NCI-H774 (cell line): ENCODE measurements at places on chromosomes 5 and 9.

GRCh38 chr9:84137968-84138367 is 157.4 kb downstream of the RMI1 start:
- DNase-seq = no peak

- no peak for DNase-seq
These were observed 119.3 kb downstream of the RPS23 start for GRCh38 chr5:82158755-82159413.

DNA sequence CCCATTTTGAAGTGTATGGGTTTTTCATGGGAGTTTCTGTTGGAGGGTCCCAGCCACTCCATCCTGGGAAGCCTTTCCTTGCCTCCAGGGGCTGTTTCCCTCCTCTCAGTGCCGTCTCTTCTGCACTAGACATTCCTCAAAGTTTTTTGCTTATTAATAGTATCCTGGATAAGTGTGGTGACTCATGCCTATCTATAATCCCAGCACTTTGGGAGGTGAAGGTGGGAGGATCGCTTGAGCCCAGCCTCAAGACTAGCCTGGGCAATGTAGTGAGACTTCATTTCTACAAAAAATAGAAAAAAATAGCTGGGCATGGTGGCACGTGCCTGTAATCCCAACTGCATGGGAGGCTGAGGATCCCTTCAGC is 43.1 kb downstream of the RALGPS1 start:
- no peak for DNase-seq

- no peak for DNase-seq
These were observed 76.3 kb upstream of the TNC start for GRCh38 chr9:115194216-115194615.

- DNase-seq = no peak
These were observed 104.4 kb upstream of the FCN2 start for GRCh38 chr9:134776080-134776796.

DNA sequence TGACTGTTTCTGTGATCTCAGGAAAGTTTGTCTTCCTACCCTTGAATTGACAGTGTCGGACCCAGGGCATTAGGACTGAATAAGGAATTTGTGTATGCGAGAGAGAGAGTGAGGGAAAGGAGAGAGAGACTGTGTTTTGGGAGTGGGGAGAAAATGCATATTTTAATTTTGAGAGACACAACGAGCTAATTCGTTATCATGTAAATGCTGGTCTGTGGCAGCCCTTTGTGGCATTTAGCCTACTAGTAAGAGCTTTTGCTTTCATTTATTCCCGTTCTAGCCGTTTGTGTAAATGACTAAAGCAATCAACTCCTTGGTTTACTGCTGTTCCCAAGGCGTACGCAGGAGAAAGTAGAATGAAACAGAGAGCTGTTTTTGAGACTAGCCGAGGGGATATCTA is 79.8 kb upstream of the MAMDC2 start:
- DNase-seq = no peak

GRCh38 chr9:124812441-124812876 is 35.5 kb downstream of the OLFML2A start:
- DNase-seq = no peak

DNA sequence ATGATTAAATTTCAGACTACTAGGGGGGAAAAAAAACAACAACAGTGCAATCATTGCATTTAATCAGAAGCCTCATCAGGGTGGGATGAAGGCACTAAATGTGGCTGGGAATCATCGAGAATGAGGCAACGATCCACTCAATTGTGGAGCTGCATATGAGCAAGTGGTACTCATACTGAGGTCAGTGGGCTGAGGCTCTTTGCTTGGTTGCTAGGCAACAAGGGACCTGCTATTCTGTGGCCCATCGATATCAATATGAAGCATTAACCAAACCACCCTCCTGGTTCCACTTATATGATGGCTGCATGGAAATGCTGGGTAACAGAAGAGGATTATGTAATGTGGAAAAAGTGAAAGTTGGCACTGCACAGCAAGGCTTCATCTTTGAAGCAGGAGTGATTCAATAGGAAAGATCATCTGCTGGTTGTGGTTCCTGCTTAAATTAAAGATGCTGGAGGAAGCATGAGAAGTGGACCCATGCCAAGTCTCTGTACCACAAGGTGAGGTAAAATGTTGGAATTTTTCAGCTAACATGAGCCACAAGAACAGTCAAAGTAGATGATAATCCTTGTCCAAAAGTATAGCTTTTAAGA is 159.8 kb upstream of the HMHB1 start:
- no peak for DNase-seq

DNA sequence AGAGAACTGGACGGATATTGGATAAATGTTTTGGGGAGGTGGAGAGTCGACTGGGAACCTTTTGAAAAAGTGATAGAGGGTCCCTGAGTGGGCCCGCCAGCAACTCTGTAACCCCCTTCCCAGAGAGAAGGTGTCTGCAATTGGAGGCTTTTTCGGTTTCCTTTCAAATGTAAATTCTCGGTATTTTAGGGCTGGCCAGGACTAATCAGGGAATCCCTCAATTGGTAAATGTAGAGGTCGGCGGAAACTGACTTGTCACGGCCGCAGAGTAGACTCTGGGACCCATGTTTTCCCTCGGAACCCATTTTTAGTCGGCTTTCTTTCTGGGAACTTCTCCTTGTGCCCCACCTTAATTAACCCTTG is 524 bp downstream of the CCNB1 start:
- DNase-seq = no peak

DNA sequence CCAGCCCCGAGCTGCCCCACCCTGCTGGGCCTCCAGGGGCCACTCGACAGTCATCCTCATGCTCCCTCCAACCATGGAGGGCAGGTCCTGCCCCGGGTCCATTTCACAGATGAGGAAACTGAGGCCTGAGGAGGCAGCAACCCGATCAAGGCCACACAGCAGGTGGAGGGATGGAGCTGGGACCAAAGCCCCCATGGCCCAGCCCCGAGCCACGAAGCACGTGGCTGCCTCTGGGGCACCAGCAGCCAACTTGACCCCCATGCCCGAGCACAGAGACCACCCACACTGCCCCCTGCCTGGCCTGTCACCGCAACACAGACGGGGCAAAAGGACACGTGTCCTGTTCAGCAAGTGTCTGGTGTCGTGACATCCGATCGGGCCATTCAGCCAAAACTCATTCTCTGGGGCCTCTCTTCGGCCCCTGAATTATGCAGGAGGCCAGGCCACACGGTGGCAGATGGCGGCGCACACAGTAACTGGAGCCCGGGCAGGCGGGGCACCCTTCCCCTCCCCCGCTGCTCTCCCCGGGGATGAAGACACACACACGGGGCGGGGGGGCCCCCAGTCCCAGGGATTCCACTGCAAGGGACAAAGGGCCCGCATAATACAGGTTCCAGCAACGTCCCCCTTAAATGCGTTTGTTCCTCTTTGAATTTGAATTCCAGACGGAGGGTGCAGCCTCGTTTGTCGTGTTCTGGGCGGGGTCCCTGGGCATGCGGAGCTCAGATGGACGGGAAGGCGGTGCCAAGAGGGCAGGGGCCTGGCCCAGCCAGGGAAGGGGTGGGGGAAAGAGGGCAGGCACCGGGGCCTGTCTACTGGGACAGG is 29.4 kb upstream of the TMEM250 start:
- no peak for DNase-seq

DNA sequence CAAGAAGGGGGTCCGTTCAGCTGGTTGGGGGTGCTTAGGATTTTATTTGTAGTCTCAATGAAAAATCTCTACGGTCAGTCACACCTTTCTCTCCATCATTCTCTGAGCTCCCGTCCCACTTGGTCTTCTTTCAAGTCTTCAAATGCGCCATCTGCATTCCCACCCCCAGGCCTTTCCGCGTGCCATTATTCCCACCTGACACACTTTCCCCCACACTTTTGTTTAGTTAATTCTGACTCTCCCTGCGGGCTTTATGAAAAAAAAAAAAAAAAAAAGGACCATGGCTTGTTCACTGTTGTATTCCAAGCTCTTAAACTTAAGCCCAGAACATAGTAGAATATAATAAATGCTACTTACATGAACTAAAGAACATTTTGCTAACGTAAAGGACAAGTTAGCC is 11.7 kb upstream of the OR5C1 start:
- no peak for DNase-seq

- no peak for DNase-seq
These were observed 81.9 kb downstream of the ADAMTS12 start for GRCh38 chr5:33809936-33810335.

DNA sequence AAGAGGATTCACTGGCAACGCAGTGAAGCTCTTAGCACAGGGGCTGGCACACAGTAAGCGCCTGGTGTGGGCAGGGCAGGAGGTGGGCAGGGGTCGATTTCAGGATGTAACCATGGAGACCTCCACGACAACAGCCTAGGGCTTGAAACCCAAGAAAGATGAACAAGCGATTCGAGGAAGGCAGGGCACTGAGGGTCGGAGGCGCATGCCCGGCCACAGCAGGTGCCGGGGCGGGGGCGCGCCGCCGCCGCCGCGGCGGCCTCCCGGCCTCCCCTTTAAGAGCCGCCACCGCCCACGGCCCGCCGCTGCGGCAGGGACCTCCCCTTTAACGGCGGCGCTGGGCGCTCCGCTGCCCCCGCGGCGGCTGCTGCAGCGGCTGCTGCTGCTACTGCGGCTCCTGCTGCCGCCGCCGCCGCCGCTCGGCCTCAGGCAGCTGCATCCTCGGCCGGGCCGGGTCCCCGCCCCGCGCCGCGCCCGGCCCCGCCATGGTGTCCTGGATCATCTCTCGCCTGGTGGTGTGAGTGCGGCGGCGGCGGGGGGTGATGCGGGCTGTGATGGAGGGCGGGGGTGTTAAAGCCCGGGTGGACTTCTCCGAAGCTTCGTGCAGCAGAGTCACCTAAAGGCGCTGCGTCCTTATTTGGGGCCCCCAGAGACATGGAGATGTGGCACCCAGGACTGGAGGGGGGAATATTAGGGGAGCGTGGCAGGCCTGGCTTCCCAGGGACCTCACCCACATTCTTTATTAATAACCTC is at the start of gene REEP2:
Gene REEP2, plus strand, starts transcription at position 334 of the 753 bp plus-strand sequence. Its CDS starts 152 bp downstream, at position 486.
- peak; percentile 61 for DNase-seq

DNA sequence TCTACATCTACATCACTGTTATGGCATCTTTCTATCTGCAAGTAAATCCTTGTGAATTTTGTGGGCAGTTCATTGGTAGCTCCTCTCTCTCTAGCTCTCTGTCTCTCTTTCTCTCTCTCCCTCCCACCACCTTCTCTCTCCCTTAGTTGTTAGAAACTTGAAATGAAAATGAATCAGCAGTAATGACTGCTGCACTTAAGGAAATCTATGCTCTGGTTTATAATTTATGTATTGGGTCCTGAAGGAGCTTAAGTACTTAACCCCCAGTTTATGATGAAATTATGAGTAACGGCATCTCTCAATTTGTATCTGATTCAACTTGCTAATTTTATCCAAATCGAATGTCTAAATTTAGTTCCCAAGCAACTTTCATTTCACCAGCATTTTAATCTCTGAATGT is 52.0 kb upstream of the PTGER4 start:
- DNase-seq = no peak

DNA sequence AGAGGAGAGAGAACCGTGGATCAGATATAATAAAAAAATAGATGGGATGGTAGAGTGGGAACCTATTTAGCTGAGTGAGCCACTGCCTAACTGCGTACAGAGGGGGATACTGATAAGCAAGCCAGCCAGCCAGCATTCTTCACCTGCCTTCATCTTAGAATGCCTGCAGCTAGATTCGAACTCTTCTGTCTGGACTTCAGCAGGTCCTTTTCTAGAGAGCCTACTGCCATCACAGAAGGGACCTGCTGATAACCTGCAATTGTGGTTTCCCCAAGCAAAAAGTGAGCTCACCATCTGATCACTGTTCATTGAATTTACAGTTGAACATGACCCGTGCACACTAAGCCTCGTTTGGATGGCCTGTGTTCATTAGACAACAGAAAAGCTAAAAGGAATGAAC is 109.4 kb downstream of the CDC42SE2 start:
- DNase-seq = no peak

DNA sequence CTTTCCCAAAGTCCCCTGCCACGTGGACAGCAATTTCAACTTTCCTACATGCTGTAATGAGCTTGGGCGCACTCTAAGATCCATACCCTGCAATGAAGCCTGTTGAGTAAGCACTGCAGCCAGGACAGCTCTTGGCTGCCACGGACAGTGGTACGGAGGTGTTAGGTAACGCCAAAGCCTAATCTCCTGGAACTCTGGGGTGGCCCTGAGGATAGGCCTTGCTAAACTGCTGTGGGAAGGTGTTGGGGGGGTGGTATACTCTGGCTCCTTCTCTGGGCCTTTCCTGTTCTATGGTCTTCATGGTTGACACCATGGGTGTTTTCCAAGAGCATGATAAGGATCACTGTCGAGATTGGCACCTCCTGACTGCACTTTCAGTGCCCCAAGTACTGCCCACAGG is 66.4 kb upstream of the PITX1 start:
- DNase-seq = no peak

DNA sequence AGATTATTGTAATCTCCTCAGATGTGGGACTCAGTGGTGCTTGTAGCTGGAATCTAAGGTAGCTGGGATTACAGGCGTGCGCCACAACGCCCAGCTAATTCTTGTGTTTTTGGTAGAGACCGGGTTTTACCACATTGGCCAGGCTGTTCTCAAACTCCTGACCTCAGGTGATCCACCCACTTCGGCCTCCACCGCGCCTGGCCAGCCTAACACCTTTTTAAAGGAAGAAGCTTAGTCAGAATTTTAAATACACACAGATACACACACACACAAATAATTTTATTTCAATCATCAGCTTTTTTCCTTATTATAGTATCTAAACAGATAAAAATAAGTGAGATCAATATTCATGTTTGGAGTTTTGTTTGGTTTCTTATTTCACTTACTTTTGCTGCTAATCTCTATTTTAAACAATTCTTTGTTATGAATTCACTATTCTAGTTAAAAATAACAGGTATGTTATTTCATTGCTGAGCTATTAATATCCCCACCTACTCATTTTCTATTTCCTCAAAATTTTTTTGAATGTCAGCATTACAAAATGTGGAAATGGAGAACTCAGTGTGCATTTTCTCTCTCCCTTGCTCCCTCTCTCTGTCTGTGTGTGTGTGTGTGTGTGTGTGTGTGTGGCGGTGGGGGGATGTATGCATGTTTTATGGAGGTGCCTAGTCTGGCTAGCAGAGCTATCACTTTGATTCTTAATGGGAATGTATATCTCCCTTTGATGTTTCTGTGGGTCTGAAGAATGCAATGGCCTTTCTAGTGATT is 960.6 kb upstream of the DMAC1 start:
- DNase-seq = no peak

DNA sequence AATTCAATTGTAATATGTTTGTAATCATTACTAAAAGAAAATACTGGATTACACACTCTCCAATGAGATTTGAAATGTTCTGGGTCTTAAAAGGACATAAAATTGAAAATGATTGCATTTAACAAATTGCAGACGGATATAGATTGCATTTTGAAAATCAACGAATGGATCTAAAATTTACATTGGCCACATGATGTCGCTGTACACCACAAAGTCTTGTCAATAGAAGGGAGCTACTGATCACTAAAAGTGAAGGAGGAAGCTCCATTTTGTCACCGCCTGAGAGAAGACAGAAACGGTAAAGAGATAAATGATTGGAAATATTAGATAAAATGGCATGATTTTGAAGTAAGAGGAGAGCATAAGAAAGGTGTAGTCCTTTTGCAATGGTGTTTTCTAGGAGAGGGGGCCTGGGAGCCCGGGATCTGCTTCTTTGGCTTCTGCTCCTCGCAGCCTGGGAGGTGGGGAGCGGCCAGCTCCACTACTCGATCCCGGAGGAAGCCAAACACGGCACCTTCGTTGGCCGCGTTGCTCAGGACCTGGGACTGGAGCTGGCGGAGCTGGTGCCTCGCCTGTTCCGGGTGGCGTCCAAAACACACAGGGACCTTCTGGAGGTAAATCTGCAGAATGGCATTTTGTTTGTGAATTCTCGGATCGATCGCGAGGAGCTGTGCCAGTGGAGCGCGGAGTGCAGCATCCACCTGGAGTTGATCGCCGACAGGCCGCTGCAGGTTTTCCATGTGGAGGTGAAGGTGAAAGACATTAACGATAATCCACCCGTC is at the start of gene PCDHA1:
Gene PCDHA1, plus strand, starts transcription at position 236 of the 782 bp plus-strand sequence.
- no peak for DNase-seq
